ENCODE measurements at places on chromosomes 2 and 18.

GRCh38 chr2:162839419-162839818 lies 852 bp upstream of the KCNH7 start:
- no peak for DNase-seq

GRCh38 chr2:176546550-176546949 lies 277.3 kb downstream of the MTX2 start:
- no peak for DNase-seq

DNA sequence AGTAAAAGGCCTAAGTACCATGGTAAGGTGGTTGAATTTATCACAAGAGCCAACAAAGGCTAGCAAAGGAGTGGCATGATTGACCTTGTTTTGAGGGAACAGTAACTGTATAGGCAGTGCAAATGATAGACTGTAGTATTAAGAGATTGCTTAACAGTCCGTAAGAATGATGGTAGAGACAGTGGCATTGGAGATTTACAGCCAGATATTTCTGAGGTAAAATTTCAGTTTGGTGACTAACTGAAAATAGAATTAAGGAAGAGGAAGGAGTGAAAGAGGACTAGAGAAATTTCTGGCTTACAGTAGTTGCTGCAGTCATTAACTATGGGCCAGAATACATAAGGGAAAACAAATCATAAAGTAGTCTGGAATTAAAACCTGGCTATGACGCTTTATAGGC lies 4.4 kb upstream of the BAZ2B start:
- DNase-seq = no peak

DNA sequence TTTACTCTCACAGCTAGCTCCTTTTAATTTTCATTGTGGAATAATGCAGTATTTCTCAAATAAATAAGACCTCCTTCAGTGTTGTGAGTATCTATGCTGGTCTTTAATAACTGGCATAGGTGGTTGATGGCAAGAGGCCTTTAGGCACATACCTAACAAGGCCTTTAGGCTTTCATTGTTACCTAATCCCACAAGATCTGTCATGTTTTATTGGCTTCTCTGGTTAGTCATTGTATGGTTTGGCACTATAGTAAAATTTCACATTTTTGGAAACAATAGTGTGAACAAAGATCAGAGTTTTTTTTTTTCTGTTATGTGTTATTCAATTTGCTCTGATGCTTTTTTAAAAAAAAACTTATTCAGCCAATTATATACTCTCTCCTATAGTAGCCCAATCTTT lies 89.8 kb upstream of the NEUROD1 start:
- DNase-seq = no peak

GRCh38 chr2:144382849-144383248 lies 137.1 kb downstream of the ZEB2 start:
- DNase-seq = no peak

GRCh38 chr18:44777457-44778192 lies 96.9 kb downstream of the SETBP1 start:
- DNase-seq = no peak

DNA sequence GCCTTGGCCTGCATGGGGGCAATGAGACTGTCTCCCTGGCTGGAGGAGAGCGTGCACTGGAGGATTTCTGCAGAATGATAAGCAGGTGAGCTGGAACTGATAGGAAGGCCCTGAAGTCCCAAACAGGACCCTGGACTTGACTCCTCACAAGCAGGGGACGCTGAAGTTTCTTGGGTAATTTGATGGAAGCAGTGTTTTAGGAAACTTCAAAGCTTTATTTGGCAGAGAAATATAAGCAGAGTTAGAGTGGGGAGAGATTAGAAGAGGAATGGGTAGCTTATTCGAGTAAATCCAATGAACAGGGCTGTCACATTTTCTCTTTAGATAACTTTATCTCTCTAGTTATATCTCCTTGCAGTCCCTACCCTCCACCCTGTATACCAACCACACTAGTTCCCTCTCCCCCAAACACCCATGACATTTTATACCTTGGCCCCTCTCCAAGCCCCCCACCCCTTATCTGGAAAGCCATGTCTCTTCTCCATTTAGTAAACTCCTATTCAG lies 73.6 kb upstream of the IGFBP5 start:
- DNase-seq = no peak

DNA sequence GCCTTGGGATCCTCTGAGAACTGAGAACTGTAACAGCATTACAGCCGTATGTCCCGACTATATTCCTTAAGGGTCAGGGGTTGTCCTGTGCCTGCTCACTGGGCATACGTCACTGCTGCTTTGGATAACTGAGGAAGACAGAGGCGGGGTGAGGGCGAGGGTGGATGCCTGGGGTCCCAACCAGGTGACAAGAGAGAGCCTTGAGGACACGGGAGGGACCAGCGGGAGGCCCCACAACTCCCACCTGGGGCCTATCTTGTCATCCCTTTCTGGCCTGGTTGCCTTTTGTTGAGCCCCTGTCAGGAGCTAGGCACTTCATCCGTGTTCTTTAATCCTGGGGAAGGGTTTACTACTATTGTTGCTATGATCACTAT lies 28.8 kb downstream of the INPP5D start:
- no peak for DNase-seq

Measured in activated T-cell treated with anti-CD3 and anti-CD28 coated beads for 24 hours (primary cell).